Inflammatory macrophage (primary cell): ENCODE measurements at places on chromosomes 1 and 21.
A peak's percentile ranks its signal among the peaks of the same experiment; 100 is the strongest.

DNA sequence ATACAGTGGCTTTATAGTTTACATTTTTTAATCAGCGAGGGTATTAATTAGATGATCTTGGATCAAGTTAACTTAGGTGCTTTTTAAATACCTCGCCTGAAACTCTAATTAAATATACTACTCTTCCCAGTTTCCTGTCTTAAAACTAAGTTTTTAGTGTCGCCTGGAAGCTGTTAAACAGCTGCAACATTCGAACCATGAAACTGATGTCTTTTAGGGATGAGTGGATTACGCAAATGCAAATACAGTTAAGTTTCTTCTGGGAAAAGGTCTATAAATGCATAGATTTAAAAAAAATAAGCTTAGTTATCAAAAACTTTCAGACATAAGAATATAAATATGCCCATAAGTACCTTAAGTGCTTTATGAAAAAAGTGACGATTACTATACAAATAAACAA, 228.3 kb downstream of the PTPRC start:
- DNase-seq: no peak

GRCh38 chr1:164155347-164155746, 403.6 kb upstream of the PBX1 start:
- no peak for DNase-seq

- DNase-seq: no peak
Measured at GRCh38 chr1:116257341-116257767, 115.7 kb upstream of the ATP1A1 start.

DNA sequence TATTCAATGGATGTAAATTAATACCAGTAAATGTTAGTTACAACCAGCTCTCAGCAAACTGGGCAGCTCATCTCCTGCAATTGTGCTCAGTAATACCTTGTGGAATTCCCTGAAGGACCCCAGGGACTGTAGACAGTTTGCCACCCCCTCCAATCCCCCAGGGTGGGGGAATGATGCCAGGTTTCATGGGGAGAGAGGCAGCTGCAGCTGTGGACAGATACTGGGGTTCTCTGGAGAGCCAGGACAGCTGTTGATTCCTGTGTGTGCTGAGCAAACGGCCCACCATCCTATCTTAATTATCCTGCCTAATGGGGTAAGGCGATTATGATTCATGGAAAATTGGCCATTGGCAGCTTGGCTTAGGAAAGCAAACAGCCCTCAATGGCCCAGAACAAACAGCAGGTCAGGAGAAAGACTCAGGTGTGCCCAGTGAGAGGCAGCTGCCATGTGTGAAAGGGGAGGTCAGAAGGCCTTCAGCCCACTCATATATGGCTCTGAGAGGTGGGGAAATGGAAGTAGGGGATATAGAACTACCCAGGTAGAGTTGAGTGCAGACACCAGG, 148.9 kb upstream of the CTTNBP2NL start:
- no peak for DNase-seq

DNA sequence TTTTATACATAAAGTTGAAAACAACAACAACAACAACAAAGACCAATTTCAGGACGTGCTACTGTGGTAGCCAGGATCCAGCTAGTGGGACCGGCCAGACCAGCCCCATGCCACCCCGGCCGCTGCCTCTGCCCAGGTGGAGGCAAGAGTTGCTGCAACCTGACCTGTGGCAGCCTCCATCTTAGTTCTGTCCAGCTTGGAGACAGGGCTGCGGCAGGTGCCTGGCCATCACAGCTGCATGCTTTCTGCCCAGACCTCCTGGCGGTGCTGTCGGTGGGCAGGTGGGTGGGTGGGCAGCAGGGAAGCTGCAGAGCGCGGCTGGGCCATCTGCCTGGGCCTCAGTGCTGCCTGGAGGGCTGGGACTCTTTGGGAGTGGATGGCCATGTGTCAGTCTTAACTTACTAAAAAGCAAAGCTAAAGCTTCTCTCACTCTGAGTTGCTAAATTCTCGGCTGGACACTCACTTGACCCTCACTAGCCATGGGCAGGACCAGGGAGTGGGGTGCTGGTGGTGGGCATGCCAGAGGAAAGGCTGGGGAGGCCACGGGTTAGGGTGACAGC, 38.6 kb downstream of the KIAA1614 start:
- no peak for DNase-seq

GRCh38 chr1:93007941-93008577, 46.8 kb upstream of the DIPK1A start:
- DNase-seq: no peak

DNA sequence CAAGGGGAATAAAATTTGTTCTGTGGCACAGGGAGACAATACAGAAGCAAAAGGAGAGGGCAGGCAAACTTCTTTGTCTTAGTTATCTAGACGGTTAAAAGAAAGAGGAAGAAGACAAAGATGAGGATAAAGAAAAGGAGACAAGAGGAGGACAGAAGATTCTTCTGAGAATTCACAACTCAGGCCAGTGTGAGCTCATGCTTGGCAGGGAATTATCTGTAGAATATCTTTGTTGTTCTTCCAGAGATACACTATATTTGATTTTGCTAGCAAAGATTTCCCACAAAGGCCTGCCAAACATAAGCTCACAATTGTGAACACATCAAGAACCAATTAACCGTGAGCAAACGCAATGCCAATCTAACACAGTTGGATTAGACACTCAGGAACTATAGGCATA, 21.4 kb downstream of the SLC16A1 start:
- no peak for DNase-seq

DNA sequence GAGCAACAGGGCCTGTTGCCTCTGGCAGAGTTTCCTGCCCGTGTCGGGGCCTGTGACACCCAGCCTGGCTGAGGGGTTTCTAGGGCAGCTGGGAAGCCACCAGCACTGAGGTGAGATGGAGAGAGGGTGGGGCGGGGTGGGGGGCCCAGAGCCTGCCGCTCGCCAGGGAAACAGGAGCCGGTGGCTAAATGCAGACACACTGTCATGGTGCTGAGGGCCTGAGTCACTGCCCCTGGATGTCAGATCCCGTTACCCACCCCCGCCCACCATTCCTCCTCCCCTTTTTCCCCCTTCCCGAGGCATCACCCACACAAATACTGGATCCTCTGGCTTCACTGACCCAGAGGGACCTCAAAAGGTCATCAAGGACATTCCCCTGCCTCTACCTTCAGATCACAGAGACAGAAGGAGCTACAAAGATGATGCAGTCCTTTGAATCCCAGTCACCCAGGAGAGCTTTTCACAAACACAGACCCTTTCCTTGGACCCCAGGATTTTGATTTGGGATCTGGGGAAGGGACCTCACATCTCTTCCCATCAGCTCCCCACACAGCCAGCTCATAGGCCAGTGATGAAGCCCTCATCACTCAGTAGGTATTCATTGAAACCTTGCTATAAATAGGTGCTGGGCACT, 1.9 kb upstream of the HSPB7 start:
- no peak for DNase-seq

DNA sequence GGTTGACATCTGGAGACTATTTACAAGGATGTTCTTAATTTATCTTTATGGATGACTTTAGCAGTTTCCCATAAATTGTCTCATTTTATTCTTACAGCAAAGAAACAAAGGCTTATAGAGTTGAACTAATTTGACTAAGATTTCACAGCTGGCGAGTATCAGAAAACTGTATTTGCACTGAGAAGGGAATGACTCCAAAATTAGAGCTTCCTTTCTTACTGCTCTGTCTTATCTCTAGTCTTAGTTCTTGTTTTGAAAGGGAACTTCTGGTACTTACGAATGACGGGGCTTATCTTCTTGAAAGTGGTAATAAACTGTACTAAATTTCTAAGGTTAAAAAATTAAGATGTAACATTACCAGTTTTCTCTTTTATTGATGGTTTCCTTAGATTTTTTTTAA, 13.6 kb downstream of the CNST start:
- no peak for DNase-seq

- DNase-seq: no peak
Measured at GRCh38 chr1:239457491-239458143, 71.2 kb downstream of the CHRM3 start.

- DNase-seq: no peak
Measured at GRCh38 chr1:226073184-226073950, 10.9 kb downstream of the H3-3A start.

GRCh38 chr1:184113251-184113650, 61.7 kb downstream of the TSEN15 start:
- no peak for DNase-seq

- no peak for DNase-seq
Measured at GRCh38 chr1:67655581-67655980, 29.4 kb upstream of the GADD45A start.

DNA sequence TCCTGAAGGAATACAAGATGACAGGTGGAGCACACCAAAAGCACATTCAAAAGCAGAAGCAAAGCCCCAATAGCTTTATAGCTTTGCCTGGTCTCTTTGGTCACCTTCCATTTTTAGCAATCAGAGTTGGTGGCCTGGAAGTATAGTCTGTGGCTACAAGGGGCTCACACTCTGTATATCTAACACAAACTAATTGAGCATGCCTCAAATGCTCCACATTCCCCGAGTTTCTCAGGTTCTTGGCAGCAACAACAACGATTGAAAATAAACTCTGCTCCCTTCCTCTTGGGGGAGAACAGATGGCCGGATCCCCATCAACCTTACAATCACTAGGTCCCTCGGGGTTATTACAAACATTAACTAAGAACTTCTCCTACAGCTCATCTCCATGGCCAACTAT, 24.9 kb upstream of the TADA1 start:
- no peak for DNase-seq

DNA sequence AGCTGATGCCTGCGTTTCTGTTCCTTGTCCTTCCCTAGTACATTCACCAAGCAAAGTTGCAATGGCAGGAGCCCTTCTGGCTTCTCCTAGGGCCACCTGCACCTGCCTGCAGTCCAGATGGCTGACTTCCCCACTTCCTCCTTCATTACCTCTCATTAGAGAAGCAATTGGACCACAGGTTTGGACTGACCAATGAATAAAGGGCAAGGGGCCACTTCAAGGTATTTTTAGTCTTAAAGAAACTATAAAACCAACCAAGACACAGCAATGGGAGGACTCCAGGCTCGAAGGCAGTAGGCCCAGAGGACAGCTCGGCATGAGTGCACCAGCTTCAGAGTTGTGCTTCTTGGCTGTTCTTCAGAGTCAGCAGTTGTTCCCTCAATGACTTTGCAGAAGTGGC, 60.8 kb upstream of the ROR1 start:
- DNase-seq: no peak

- DNase-seq: no peak
Measured at GRCh38 chr1:5225707-5226704, 571.6 kb downstream of the AJAP1 start.

DNA sequence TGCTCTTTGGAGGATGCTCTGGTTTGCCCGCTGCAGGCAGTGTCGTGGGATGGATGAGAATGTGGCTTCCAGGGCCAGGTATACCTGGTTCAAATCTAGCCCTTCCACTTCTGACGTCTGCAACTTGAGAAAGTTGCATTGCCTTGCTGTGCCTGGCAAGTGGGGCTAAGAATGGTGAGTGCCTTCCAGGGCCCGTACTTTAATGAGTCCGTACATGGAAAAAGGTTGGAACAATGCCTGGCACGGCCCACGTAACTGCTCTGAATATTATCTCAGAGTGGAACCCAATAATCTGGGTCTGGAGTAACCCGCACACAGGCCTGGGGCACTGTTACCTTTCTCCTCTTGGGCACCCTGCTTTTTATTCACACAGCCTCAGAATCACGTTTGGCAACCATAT, 146.7 kb upstream of the EDN2 start:
- no peak for DNase-seq

DNA sequence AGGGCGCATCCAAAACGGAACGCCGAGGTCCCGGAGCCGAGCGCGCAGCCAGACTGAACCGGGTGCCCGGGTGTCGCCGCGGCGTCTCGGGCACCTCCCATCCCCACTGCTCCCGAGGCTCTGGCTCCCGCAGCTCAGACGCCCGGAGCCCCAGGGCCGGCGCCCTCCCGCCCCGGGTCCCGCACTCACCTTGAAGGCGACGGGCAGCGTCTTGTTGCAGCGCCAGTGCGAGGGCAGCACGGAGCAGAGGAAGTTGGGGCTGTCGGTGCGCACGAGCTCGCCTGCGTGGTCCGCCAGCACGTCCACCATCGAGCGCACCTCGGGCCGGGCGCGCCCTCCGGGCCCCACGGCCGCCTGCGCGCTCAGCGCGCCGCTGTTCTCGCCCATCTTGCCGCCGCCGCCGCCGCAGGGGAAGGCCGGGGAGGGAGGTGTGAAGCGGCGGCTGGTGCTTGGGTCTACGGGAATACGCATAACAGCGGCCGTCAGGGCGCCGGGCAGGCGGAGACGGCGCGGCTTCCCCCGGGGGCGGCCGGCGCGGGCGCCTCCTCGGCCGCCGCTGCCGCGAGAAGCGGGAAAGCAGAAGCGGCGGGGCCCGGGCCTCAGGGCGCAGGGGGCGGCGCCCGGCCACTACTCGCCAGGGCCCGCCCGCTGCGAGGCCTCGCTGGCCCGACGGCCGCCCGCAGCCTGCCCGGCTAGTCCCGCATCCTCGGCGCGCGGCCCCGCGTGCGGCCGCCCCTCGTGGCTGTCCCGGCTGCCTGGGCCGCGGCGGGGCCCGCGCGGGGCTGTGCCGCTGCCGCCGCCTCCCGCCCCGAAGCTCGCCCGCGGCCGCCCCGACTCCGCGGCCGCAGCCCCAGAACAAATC, 447 bp downstream of the RUNX3 start:
- DNase-seq: peak; percentile 40

DNA sequence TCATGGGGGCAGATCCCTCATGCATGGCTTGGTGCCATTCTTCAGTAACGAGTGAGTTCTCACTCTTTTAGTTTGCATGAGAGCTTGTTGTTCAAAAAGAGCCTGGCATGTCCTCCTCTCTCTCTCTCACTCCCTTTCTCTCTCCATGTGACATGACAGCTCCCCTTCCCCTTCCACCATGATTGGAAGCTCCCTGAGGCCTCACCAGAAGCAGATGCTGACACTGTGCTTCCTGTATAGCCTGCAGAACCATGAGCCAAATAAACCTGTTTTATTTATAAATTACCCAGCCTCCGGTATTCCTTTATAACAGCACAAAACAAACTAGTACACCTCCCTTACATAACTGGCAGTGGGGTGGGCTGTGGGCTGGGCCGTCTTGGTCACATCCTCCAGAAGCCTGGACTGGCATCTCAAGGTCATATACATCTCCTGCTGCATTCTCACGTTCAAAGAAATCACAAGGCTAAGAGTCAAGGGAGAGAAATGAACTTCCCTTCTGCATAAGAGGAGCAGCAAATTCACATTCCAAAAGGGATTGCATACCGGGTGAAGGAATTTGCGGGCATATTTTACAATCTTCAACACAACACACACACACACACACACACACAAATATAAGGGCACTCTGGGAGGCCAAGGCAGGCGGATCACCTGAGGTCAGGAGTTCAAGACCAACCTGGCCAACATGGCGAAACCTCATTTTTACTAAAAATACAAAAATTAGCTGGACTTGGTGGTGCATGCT, 2.3 kb upstream of the CCSAP start:
- DNase-seq: no peak
